Stimulated activated effector memory CD8-positive, alpha-beta T cell treated with anti-CD3 and anti-CD28 coated beads, Interleukin-12 subunit alpha, Interleukin-12 subunit beta, amount 100 ng/mL, for 72 hours (primary cell): ENCODE measurements at places on chromosomes 11 and 22.

DNA sequence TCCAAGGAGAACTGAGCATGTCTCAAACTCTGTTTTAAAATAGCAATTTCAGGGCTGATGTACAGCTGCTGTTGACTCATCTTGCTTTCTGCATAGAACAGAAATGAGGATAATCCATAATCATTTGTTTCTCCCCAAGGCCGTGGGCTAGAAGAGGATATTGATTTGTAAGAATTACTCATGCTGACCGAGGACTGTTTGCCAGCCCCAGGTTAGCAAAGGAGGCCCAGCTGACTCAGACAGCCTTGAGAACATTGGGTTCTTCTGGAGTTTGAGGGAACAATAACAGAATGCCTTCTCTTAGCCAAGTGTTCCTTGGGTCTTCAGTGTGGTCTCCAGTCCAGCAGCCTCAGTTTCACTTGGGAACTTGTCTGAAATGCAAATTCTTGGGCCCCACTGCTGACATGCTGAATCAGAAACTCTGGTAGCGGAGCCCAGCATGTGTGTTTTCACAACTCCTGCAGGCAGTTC, 92.0 kb downstream of the ZC3H12C start:
- no peak for DNase-seq

DNA sequence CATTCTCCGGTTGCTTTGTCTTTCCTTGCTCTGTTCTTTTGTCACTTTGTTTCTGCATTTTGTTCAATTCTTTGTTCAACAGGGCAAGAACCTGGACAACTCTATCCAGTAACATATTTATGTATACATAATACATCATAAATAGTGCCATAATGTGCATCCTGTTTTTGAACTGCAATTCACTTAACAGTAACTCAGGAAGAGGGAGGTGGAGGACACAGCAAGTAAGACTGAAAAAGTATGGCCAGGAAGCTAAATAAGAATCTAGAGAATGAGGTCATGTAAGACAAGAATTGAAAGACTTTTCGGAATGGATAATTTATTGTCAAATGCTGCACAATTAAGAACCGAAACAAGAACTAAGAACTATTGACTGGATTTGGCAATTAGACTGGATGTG, 29.2 kb upstream of the CHORDC1 start:
- no peak for DNase-seq

DNA sequence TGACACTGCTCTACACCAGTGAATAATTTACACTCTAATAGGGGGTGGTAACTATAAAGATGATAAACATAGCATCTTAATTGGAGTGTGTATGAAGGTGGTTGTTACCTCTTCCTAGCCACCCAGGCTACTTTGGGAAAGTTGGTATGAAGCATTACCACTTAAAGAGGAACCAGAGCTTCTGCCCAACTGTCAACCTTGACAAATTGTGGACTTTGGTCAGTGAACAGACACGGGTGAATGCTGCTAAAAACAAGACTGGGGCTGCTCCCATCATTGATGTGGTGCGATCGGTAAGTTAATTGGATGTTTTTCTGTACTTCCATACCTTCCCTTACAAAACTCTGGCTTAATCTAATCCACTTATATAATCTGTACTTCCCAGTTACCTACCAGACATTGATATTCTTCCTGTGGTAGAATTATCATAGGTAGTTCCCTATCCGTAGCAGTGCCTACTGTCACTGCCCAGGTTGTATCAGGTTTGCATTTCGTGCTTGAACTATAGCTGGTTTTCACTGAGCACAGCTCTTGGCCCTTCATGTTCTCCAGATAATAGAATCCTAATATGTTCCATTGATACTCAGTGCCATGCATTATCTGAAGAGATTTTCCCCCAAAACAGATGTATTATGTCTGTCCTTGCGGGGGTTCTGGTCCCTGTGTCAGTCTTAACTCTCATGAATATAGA, 2.2 kb downstream of the RPL27A start:
- DNase-seq: no peak

DNA sequence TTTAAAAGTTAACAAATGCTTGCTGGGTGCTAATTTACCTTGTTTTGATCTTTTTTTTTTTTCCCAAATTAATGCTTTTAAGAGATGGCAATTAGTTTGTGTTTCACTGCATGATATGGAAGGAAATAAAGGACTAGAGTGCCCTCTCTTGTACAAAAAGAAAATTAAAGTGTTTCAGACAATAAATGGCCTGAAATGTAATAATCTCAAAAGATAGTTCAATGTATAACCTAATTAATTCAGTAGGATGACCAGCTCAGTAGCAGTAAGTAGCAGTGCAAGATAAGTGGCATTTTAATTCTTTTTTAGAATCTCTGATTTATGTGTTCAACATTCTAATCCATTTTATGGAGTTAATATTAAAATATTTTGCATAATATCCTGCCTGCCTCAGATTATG, 39.9 kb upstream of the MYO18B start:
- DNase-seq: no peak

GRCh38 chr11:86177302-86177701, 67.3 kb upstream of the EED start:
- no peak for DNase-seq

DNA sequence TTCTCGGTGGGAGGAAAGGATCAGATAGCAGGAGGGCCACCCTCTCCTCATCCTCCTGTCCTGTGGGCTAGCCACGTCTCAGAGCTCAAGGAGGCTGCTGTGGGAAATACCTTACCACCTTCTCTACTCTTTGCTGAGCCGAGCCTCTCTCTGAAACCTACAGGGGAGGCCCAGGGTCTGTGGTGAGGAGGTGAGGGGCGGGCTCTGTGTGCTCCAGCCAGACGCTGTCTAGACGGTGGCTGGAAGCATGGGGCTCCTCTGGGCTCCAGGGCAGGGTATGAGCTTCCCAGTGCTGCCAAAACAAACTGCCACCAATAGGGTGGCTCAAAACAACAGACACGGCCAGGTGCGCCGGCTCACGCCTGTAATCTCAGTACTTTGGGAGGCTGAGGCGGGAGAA, 5.5 kb upstream of the TMPRSS6 start:
- DNase-seq: no peak
